ENCODE measurements at places on chromosomes 1 and 21. TPM values are rescaled to one million over a fixed set of nuclear protein-coding genes. Genes with fewer than 3 reads are reported as not detected.

Gene TSPEAR
- total RNA-seq = not detected

Gene LYPD8
- not detected for total RNA-seq

Gene GNAT2
- 0.17 TPM for total RNA-seq

Gene DMBX1
- not detected for total RNA-seq

Gene TOR1AIP1
- 55.1 TPM for total RNA-seq

Gene DNALI1
- 5.5 TPM for total RNA-seq

Gene PTGS2
- 4.8 TPM for total RNA-seq

Gene C21orf58
- total RNA-seq = 8.9 TPM

Gene TTC22
- total RNA-seq = under 0.01 TPM

Gene HES3
- not detected for total RNA-seq

Gene PTPRU
- total RNA-seq = 42.5 TPM

Gene KIF14
- 16.0 TPM for total RNA-seq

Gene SH2D5
- 4.2 TPM for total RNA-seq

Gene TBX19
- 2.0 TPM for total RNA-seq

Gene MYOG
- total RNA-seq = not detected

Gene C1orf167
- 0.99 TPM for total RNA-seq

Gene PRDX6
- total RNA-seq = 227 TPM

Measured in smooth muscle cell of trachea (primary cell).